ENCODE measurements at places on chromosomes 7 and 10.

DNA sequence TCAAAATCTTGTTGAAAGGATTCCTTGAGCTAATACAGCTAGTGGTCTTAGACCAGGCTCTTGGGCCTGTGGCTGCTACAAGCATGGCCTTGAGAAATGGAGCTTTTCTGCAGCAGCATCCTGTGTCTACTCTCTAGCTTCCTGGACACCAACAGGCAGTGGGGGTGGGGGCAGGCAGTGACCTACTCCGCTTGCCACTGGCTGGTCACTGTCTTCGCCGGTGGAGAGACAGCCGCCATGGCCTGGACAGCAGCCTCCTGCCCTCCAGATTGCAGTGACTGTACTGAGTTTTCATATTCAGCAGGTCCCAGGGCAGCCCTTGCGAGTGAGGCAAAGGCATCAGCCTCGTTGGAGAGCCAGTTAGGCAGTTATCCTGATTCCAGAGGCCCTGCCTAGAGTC lies 204.6 kb downstream of the HECW1 start:
- DNase-seq: no peak

DNA sequence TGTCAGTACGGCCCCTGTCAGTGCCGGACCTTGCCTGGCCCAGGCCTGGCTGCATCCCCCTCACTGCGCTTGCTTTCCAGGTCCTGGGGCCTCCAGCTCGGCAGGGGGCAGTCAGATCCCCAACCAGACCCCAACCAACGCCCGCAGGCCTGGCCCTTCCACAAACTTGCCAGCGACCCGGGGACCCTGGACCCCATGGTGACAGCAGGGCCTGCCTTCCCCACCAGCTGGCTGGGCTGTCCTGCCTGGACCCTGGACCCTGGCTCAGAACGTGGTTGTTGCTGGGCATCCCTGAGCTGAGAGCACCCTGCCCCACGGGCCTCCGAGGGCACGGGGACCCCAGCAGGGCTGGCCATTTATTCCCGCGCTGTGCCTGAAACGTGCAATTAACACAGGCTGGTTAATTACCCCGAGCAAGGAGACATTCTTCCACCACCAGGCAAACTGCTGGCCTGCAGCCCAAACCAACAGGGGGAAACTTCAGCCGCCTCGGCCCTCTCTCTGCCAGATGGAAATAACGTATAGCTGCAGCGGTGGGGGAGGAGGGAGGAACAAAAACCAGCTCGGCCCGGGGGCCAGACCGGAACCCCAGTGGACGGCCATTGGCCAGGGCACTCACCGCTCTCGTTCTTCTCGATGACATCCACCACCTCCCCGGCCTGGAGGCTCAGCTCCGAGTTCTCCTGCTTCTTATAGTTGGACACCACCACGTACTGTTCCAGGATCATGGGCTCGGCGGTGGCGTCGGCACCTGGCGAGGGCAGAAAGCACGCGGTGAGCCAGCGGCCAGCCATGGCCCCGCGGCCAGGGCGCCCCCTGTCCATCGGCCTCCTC lies 167.1 kb downstream of the NEURL1 start:
- DNase-seq: peak; percentile 52

- peak; percentile 69 for DNase-seq
These were observed 3.7 kb downstream of the AGR2 start for GRCh38 chr7:16801111-16801542.

DNA sequence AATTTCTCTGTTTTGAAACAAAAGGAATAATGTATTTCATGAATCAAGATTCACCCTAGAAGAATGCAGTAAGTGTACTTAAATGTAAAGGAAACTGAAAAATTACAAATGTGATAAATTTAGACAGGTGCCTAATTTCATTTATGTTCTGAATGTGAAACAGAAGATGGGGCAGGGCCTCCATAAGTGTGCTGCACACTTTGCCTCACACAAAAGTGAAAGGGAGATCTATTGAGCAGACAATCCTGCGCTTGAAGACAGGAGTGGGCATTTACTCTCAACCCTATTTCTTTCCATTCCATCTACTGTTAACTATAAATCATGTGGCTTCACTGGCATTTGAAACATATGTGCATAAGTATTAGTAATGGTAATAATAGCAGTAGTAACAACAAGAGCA lies 36.2 kb downstream of the GNG11 start:
- DNase-seq: no peak

DNA sequence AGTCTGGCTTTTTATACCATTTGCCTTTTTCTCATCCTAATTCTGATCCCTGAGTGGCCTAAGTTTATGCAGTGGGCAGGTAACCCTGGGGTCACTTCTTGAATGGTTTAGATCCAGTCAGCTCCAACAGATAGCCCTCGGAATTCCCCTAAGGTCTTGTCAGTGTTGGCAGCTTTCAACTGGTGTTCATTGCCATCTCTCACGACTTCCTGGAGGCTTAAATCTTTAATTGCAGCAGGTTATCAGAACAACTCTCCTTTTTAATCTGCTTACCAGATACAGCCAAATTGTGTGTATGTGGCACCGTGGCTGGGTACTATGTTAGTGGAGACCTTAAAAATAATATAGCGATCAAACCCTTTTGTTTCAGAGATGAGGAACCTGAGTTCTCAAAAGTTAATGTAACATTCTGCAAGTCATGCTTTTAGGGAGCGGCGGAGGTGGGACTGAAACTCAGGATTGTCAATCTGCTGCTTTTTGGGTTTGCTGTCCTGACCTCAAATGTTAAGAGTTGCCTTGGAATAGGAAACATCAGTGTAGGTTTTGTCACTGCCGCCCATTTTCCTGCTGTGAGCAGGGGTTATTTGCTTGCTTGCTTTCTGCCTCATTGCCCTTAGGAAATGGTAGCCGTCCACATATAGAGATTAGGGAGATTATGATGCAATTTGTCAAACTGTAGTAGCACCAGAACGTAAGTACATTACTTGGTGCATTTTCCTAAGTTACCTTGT lies 818 bp downstream of the DLD start:
- peak; percentile 47 for DNase-seq

DNA sequence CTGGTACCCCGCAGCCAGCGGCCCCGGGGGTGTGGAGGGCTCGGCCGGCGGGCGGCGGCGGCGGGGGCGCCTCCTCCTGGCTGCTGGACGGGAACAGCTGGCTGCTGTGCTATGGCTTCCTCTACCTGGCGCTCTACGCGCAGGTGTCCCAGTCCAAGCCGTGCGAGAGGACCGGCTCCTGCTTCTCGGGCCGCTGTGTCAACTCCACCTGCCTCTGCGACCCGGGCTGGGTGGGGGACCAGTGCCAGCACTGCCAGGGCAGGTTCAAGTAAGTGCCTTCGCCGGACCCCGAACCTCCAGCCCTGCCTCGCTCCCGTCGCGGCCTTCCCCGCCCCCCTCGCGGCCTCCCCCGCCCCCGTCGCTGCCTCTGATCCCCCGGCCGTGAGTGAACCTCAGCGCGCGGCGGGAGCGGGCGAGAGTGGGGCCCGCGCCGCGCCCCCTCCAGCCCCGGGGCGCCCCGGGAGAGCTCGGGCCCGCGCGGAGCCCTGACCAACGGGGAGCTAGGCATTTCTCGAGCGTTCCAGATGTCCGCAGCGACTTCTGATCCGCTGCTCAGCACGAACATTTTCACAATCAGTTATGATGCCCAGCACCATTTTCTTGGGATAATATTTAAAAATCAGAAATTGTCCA lies 727 bp downstream of the ATRNL1 start:
- no peak for DNase-seq

DNA sequence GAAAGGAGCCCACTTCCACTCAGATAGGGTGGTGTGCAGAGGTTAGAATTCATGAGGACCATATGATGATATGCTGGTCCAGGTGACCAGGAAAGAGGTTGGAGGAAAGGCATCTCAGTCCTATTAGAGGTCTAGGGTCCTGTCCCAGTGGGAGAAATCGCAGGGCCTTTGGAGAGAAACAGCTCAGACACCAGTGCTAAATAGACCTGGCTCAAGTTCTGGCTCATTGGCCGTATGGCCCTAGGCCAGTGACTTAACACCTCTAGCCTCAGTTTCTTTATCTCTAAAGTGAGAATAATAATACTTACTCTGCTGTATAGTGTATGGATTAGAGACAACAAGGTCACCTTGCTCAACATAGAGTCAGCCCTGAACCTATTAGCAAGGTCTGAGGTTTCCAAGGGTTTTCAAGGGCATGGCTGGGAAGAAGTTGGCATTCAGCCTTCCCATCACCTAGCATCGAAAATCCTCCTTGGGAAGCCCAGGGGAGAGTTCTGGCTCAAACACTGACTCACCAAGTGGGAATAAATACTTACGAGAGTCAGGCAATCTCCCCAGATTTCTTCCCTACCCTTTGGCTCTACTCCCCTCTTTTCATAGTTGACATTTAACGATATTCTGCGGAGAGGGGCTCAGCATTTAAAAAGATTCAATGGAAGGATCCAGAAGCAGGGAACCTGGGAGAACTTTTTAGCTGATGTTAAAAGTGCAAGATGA lies 473.1 kb upstream of the PODXL start:
- DNase-seq: peak; percentile 15

- no peak for DNase-seq
These were observed 167.8 kb upstream of the AUTS2 start for GRCh38 chr7:69430384-69431021.

GRCh38 chr10:17006631-17007417 lies 122.8 kb downstream of the CUBN start:
- DNase-seq: no peak

DNA sequence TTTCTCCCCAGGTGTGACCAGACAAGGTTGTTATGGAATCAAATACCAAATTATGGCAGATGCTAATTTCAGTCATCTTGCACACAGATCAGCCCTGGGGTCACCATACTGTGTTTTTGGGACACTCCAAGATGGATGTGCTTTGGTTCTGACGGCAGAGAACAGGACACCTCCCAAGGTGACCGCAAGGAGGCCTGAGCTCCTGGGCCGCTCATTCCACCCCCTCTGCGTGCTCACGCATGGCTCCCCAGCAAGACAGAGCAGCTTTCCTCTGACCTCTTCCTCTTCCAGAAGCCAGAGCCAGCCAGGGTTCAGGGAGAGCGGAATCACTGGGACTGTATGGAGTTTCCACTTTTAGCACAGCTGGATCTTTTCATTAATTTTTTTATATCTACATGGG lies 402.8 kb downstream of the DNAJB6 start:
- no peak for DNase-seq

GRCh38 chr7:23235813-23236221 lies 10.8 kb upstream of the GPNMB start:
- DNase-seq: peak; percentile 68

- no peak for DNase-seq
These were observed 84.4 kb upstream of the ANLN start for GRCh38 chr7:36305226-36305625.

DNA sequence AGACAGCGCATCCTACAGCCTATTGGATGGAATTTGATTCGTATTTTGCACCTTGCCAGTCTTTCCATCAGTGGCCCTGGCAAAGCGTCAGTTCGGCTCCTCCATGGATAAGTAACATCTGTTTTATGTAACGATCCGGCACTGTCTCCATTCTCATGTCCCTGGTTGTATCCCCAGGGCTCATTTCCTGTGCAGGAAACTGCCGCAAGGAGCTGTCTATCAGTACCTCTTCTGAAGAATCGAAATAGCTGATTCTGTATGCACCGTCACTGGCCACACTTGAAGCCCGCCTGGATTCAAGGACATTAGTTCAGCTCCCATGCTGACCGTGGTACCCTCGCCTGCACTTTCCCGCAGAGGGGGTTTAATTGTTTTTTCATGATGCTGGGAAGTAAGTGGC lies 53.1 kb upstream of the NPS start:
- DNase-seq: no peak

DNA sequence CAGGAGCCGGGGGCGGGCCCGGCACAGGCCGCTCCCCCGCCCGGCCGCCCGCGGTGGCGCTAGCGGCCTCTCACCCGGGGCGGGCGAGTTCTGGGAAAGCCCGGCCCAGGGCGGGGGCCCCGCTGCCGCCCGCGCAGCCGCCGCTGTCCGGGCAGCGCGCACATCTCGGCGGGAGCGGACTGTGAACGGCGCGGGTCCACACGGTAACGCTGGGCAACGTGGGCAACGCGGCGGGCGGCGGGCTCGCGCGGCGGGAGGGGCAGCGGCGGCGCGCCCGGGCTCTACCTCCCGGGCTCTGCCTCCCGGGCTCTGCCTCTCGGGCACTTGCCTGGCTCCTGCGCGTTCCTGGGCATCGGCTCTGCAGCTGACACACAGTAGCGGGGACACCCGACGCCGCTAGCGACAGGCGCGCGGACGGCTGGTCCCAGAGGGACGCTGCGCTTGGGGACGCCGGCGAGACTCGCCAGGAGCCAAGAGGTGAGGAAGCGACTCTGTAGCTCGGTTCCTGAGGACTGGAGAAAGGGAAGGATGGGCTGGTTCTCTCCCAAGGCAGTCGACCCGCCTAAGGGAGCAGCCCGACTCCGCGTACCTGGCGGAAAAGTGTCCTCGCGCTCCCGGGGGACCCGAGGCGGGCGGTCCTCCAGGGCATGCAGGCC lies at the start of gene PLCE1:
Gene PLCE1 (plus strand): TSS at position 150 of the 656 bp plus-strand sequence. CDS start 37,116 bp downstream, outside the sequence.
- peak; percentile 23 for DNase-seq

DNA sequence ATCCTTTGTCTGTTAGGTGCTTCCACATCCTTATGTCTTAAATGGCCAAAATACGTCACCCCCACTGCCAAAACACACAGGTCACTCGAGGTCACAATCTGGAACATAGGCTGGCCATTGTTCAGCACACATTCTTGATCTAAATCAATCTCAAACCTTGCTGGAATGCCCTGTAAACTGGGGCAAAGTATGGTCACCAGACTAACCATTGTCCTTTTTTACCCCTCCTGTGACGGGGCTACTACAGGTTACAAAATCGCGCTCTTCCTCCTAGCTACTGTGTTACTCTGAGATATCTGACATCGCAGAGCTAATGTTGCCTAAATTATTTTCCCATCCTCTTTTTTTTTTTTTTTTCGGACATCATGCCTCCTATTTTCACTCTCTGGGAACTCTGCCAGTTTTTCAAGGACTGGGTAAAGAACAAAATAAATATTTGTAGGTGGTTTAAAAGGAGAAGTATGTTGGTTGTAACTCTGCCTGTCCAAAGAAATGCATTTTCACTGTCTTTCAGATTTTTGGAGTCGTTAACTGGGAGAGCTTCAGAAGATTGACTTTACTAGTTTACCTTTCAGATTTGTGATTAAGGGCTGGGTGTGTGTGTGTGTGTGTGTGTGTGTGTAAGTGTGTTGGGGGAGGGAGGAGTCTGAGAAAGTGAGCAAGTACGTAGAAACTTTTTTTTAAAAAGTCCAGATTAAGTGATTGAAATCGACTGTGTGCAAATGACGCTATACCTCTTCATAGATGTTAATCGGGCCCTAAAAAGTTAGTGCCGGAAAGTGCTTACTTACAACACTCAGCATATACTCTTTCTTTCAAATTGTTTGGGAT lies 942 bp upstream of the KIAA1217 start:
- peak; percentile 25 for DNase-seq

GRCh38 chr7:111138193-111138569 lies 47.3 kb downstream of the LRRN3 start:
- peak; percentile 35 for DNase-seq

DNA sequence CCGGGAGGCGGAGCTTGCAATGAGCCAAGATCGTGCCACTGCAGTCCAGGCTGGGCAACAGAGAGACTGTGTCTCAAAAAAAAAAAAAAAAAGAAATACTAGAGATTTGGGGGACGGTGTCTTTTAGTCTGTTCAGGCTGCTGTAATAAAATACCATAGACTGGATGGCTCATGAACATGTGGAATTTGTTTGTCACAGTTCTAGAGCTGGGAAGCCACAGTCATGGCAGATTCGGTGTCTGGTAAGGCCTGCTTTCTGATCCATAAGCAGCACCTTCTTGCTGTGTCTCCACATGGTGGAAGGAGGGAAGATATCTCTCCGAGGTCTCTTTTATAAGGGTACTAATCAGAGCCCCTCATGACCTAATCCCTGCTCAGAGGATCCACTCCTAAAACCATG lies 102.7 kb upstream of the MKLN1 start:
- DNase-seq: no peak
